Muscle of leg (tissue), 16 donors: ENCODE measurements at places on chromosomes 11 and 22. TPM values are rescaled to one million over a fixed set of nuclear protein-coding genes. Genes with fewer than 3 reads are reported as not detected.

GRCh38 chr11:92967178-92967577 lies 2.3 kb upstream of the MTNR1B start:
- H3K27ac ChIP-seq: no peak overlapping the region
- H3K4me3 ChIP-seq: no peak overlapping the region
- peaks cover 6% of the 10 kb centered on the region for H3K4me1 ChIP-seq
- H3K27me3 ChIP-seq: peaks cover 38% of the 10 kb centered on the region
- DNase-seq: no peak

- no peak overlapping the region for H3K27ac ChIP-seq
- H3K27me3 ChIP-seq: peaks cover 4% of the 10 kb centered on the region
- H3K36me3 ChIP-seq: peaks cover 2% of the 10 kb centered on the region
- no peak overlapping the region for H3K4me3 ChIP-seq
- DNase-seq: no peak
These were observed 37.1 kb upstream of the IL17RA start for GRCh38 chr22:17047656-17048055.

DTX4 gene
- polyA plus RNA-seq: 20.2 TPM

DNA sequence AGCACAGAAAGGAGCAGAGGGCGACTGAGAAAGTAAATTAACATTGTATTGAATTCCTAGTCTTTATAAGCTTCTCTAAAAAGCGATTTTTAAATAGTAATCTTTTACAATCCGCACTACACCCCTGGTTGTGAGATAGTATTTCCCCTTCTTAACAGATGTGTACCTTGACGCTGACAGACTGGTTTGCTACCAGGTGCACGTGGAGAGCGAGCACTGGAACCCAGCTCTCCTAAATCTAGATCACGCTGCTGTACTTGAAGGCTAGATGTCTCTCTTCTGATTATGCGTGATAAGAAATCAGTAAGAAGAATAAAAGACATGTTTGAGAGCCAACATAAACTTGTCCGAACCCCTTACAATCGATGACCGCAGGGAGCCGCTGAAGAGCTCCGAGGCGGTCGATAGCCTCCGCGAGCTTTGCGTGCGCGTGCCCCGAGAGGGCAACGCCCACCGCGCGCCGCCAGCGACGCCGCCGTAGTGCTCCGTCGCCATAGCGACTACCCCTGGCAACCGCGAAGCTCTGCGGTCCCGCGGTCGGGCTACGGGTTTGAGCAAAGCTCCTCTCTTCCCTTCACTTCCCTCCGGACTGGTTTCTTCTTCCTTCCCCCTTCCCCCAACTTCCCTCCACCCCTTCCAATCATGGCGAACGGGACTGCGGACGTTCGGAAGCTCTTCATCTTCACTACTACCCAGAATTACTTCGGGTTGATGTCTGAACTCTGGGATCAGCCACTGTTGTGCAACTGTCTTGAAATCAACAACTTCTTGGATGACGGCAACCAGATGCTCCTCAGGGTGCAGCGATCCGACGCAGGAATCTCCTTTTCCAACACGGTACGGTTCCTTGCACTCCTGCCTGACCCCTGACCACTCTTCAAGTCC lies at the start of gene DYNC2H1:
DYNC2H1 (plus strand) TSS at position 494 of the 885 bp plus-strand sequence; CDS start at position 643, 149 bp downstream.
- H3K27me3 ChIP-seq: peaks cover 5% of the 10 kb centered on the region
- no peaks in the 10 kb centered on the region for H3K4me1 ChIP-seq
- no peaks in the 10 kb centered on the region for H3K36me3 ChIP-seq
- peak within 1 kb of the TSS; percentile 94 for H3K27ac ChIP-seq
